ENCODE measurements at places on chromosomes 6 and 20. TPM values are rescaled to one million over a fixed set of nuclear protein-coding genes. Genes with fewer than 3 reads are reported as not detected.

PRKN gene
- 6.8 TPM for total RNA-seq

KCNG1 gene
- total RNA-seq: 44.2 TPM

OR2W1 gene
- not detected for total RNA-seq

GRCh38 chr6:13336553-13336952 lies 8.2 kb upstream of the TBC1D7 start:
- no peaks in the 10 kb centered on the region for H3K27me3 ChIP-seq
- peak; percentile 91 for DNase-seq
- H3K36me3 ChIP-seq: no peaks in the 10 kb centered on the region
- peaks cover 3% of the 10 kb centered on the region for H3K4me1 ChIP-seq
- no peak overlapping the region for H3K4me3 ChIP-seq
- no peak overlapping the region for H3K27ac ChIP-seq

- no peak overlapping the region for H3K27ac ChIP-seq
- H3K4me3 ChIP-seq: no peak overlapping the region
- H3K36me3 ChIP-seq: peaks cover 7% of the 10 kb centered on the region
- H3K27me3 ChIP-seq: no peaks in the 10 kb centered on the region
Measured at GRCh38 chr6:139338795-139339194, 35.7 kb downstream of the CITED2 start.

DNA sequence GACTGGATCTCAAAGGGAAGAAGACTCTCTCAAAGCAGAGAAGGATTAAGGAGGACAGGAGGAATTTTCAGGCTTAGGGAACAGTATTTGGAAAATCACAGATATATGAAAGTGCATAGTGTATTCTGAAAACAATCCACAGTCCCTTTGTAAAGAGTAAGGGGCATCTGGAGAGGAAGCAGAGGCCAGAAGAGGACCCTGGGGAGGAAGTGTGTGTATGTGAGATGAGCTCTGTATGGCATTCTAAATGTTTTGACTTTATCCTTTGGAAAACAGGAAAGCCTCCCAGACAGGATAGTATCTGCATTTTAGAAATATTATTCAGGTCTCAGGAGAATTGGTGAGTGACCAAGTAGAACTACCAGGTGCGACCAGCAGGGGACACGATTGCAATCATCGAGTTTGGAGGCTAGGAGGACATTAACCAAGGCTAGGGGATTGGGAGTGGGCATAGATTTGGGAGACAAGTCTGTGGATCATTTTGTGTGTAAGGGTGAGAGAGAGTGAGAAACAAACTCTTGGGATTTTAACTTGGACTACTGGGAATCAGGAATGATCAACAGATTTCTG lies 38.3 kb upstream of the FAM184A start:
- peaks cover 17% of the 10 kb centered on the region for H3K27me3 ChIP-seq
- DNase-seq: no peak

DNA sequence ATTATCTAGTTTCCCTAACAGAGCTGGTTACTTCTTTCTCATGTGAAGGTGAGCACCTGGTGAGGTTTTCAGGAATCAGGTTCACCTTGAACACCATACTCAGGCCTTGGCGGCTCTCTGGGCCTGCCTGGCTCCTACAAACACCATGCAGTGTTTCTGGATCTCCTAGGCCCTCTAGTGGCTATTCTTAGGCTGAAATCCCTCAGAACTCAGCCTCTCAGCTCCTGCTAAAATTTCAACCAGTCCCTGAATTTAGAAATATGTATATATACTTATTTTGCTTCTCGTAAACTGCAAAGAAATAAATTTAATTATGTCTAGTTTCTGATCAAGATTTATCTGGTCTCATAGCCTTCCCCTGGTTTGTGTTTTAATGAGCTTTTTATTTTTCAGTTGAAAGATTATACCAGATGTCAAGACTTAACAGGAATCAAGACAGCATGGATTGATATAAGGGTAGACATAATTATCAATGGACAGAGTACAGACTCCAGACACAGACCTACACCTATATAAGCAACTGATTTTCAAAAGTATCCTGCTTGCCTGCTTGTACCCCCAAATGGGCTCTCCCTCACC lies 55.9 kb downstream of the ANKEF1 start:
- no peak overlapping the region for H3K4me3 ChIP-seq
- DNase-seq: peak; percentile 39
- no peak overlapping the region for H3K27ac ChIP-seq
- H3K4me1 ChIP-seq: no peaks in the 10 kb centered on the region
- H3K36me3 ChIP-seq: no peaks in the 10 kb centered on the region

- H3K36me3 ChIP-seq: no peaks in the 10 kb centered on the region
- peak overlapping the region; percentile 7 for H3K4me3 ChIP-seq
- peak overlapping the region; percentile 84 for H3K27ac ChIP-seq
- H3K4me1 ChIP-seq: peaks cover 12% of the 10 kb centered on the region
Measured at GRCh38 chr6:37059344-37060194, 54.1 kb downstream of the FGD2 start.

GRCh38 chr20:18849131-18849530 lies 35.5 kb downstream of the SCP2D1 start:
- no peaks in the 10 kb centered on the region for H3K4me1 ChIP-seq
- DNase-seq: no peak
- no peak overlapping the region for H3K27ac ChIP-seq
- H3K27me3 ChIP-seq: peaks cover 21% of the 10 kb centered on the region
- no peaks in the 10 kb centered on the region for H3K36me3 ChIP-seq
- H3K4me3 ChIP-seq: no peak overlapping the region

DNA sequence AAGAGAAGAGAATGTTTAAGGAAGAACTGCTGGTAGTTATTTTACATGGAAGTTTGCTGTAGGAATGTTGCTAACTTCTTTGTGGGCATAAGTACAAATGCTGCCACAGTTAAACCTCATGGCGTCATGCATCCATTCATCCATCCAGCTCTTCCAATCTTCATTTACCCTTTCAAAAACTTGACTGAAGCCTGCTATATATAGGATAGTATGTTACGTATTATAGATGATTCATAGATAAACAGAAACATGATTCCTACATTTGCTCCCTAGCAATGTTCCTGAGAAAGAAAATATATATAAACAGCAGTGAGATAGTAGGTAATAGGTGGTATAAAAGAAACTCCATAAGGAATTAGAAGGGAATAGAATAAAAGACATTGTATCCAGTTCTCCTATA lies 93.7 kb downstream of the NDUFAF5 start:
- DNase-seq: no peak
- peaks cover 13% of the 10 kb centered on the region for H3K4me1 ChIP-seq
- no peak overlapping the region for H3K4me3 ChIP-seq
- no peaks in the 10 kb centered on the region for H3K36me3 ChIP-seq

DNA sequence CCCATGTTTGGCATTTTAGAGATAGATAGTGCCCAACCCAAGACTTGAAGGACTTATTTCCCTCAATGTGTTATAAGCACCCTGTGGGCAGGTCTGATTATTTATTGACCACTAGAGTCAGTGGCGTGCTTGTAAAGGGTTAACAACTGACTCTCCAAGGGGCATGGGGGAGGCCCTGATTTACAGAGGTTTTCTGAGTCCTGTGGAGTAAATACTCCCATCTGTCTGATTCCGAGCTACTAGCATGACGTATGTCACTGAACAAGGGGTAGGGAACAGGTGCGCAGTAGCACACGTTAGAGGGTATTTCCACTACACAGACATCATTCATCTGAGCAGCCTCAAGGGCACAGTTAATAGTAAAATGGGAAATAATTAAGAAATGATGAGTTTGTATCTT lies 17.4 kb upstream of the TRAM2 start:
- H3K27ac ChIP-seq: no peak overlapping the region
- H3K27me3 ChIP-seq: no peaks in the 10 kb centered on the region
- H3K4me3 ChIP-seq: no peak overlapping the region
- no peak for DNase-seq
- no peaks in the 10 kb centered on the region for H3K36me3 ChIP-seq
- H3K4me1 ChIP-seq: peaks cover 40% of the 10 kb centered on the region

All from mesothelial cell of epicardium (in vitro differentiated cells).